Liver (tissue), 10 donors: ENCODE measurements at places on chromosomes 5 and 9. TPM values are rescaled to one million over a fixed set of nuclear protein-coding genes. Genes with fewer than 3 reads are reported as not detected.

GRCh38 chr9:117725426-117725887 lies 21.3 kb downstream of the TLR4 start:
- no peak for DNase-seq

DNA sequence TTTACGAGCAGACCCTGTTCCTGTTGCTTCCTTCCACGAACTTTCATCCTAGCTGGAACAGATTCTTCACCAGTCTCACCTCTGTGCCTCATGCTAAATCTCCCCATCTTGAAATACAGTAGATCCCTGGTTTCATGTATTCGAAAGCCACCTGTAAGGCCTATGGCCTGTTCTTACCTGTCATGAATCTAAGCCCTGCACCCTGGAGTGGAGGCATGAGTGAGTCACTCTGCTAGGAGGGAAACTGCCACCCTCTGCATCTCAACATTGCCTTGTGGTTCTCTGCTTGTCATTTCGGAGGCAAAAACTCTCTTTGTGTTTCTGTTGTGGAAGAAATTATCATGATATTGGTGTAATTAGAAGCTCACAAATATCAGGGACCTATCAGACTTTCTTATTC lies 320.0 kb downstream of the ENC1 start:
- no peak for DNase-seq

- no peak for DNase-seq
These were observed 474.4 kb downstream of the RASEF start for GRCh38 chr9:82588301-82589180.

- no peak for DNase-seq
These were observed 185.2 kb upstream of the TRIM32 start for GRCh38 chr9:116501871-116502270.

GRCh38 chr9:89079391-89079790 lies 88.1 kb downstream of the S1PR3 start:
- DNase-seq = no peak

DNA sequence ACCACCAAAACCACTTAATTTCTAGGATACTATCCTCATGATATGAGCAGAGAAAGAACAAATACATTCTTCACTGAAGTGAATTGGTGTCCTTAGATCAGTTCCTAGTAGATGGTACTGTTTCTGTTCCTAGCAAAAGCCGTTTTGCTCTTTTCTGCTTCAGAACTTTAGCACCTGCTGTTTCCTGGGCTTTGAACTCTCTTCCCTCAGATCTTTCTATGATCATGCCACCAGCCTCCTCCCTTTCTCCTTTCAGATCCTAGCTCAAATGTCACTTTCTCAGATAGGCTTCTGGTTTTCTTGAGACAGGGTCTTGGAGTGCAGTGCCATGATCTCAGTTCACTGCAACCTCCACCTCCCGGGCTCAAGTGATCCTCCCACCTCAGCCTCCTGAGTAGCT lies 118.0 kb downstream of the EGFLAM start:
- DNase-seq = no peak

DNA sequence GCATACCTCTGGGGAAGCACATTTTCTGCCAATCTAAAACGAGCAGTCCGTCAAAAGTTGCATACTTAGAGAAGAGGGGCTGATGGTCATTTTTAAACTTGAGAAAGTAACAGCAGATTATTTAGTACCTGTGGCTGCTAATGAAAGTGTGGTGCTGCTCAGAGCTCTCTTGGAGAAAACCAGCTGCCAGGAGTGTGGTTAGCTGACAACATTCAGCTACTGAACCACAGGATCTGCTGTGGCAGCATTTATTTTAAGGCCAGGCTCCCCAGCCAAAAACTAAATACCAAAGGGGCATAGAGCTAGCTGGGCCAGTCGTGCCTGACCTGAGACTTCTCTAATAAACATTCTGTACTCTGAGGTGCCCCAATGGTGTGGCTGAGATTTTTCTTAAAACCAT lies 203.6 kb downstream of the EDIL3 start:
- DNase-seq = no peak

- DNase-seq = no peak
These were observed 9.1 kb downstream of the BRD3 start for GRCh38 chr9:134058716-134059115.

GRCh38 chr5:53407373-53407772 lies 73.1 kb upstream of the FST start:
- no peak for DNase-seq

DNA sequence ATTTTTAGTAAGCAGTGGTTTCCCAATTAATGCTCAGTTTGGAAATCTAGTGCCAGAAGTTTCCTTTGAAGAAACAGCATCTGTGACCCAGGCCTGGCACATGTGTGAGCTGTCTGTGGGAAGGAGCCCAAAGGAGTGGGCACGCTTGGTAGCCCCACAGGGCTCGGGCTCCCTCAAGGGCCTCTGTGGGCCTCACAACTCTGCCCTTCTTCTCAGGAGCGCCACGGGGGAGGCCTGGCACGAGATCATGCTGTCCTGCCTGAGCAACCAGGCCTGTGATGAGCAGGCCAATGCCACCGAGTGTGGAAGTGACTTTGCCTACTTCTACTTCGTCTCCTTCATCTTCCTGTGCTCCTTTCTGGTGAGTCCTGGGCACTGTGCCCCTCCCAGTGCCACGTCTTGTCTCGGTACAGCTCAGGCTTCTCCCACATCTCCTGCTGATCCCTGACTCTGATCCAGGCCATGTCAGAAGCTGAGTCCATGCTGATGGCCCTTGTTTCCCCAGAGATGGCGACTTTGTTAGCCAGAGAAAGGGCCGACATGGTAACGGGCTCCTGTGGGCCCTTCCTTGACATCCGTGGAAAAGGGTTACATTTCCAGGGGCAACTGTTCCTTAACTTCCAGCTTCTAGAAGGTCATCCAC lies 200.4 kb downstream of the CACNA1B start:
- DNase-seq = peak; percentile 25

- peak; percentile 89 for DNase-seq
These were observed 15.1 kb downstream of the GPSM1 start for GRCh38 chr9:136342181-136343120.

DNA sequence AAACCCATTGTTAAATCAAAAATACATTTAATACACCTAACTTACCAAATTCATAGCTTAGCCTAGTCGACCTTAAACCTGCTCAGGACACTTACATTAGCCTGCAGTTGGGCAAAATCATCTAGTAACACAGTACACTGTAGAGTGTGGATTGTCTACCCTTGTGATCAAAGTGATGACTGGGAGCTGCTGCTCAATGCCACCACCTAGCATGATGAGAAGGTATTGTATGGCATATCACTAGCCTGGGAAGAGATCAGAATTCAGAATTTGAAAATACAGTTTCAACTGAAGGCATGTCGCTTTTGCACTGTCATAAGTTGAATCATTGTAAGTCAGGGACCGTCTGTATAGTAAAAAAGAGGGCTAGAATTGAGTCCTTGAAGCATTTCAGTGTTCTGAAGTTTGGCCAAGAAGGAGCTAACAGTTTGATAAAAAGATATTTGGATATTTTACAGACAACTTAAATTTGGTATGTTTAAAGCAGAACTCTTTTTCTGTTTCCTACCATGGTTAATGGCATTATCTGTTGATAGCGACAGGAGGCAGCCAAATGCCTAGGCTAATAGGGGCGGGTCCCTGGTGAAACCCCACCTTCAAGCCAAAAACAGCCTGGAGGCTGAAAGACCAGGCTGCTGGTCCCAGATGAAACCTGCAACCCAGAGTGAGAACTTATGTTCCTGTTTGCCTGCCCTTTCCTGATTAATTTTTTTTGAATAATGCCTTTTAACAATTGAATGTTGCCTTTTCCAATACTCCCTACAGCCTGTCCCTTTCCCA lies 23.0 kb downstream of the SMIM15 start:
- no peak for DNase-seq

- DNase-seq = no peak
These were observed 543.7 kb upstream of the SGCD start for GRCh38 chr5:155783246-155783645.

DNA sequence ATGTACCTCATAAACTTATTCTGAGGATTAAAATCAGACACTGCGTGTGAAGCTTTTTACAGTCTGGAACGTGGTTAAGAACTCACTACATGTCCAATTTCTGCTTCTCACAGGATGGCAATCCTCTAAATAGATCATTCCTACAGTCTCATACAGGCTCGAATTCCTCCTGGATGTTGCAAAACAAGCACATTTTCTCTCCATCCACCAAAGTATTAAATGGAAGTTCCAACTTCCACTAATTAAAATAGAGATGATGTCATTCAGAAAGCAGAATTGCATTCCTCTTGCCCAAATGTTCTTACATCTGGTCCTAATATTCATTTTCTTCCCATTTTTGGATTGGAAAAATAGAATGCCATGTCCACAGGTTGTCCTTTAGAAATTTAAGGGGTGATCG lies 145.5 kb upstream of the PCA3 start:
- no peak for DNase-seq

DNA sequence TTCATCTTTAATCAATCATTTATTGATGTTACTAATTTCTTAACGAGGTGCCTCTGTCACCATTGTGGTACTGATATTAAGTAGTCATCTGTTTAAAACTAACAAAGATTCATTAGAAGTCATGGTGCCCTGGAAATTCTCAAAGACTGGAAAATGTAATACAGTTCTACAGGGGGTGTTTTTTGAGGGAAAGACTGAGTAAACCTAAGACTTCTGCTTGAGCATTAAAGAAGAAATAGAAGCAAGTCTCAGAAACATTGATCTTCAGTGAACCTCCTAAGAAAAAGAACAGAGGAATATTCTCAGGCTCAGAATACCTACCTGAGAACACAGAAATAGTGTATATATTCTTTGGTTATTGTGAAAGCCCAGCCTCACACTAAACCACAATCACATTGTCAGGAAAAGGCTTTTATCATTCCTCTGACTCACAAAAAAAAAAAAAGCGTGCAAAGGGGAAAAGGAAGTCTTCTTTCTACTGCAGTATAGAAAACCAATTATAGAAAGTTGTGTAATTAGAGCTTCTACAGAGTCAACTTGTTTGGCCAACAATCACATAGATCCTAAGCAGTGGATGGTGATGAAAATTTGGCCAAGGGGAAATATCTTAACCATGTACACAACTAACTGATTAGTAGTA lies 60.8 kb downstream of the HINT1 start:
- DNase-seq = no peak

GRCh38 chr9:83355024-83355444 lies 183.2 kb downstream of the FRMD3 start:
- no peak for DNase-seq

GRCh38 chr5:131541071-131541470 lies 94.0 kb downstream of the RAPGEF6 start:
- no peak for DNase-seq

DNA sequence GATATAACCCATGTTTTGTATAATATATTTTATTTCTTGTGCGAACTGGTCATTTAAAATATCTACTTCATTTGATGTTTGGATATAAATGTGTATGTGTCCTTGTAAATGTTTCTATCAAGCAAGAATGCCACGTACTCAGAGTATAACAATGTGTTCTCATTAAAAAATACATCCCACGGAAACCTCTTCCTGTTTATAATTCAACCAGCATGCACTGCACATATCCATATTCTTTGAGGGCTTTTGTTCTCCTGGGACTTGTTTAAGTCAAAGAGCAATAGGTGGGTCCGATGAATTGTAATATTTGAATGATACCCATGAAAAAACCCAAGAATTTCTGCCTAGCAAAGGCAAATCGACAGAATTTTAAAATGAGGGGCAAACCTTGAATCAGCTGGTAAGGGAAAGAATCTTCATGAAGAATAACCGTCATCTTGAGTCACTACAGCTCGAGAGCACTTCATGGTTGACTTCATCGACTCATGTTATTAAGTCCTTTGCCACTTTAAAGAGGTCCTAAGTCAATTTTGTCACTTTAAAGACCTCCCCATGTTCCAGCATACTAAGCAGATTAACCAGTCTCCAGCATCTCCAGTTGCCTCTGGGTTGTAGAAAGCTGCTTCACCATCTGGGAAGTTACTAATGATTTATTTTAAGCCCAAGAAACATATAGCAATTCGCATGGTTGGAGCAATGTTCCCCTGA lies 80.6 kb downstream of the NPR3 start:
- no peak for DNase-seq

- DNase-seq = no peak
These were observed 69.7 kb upstream of the SH3GL2 start for GRCh38 chr9:17509151-17509550.

GRCh38 chr5:118249386-118249785 lies 739.0 kb downstream of the DTWD2 start:
- DNase-seq = no peak

The EFNA5 gene
- 0.14 TPM for polyA plus RNA-seq

The SLC25A2 gene
- not detected for polyA plus RNA-seq

The ACSL6 gene
- 1.8 TPM for polyA plus RNA-seq

The STRBP gene
- polyA plus RNA-seq = 4.3 TPM

The PCDHGA8 gene
- 0.02 TPM for polyA plus RNA-seq

The BRD8 gene
- 14.8 TPM for polyA plus RNA-seq

The ATOSB gene
- 2.8 TPM for polyA plus RNA-seq
